Tongue (tissue), 3 donors: ENCODE measurements at places on chromosomes 7 and 10. TPM values are rescaled to one million over a fixed set of nuclear protein-coding genes. Genes with fewer than 3 reads are reported as not detected.

Gene C7orf57
- total RNA-seq = not detected

Gene ABCB1
- total RNA-seq = 2.4 TPM

Gene RASSF4
- total RNA-seq = 60.9 TPM

Gene ASZ1
- total RNA-seq = not detected

Gene COPS6
- total RNA-seq = 50.4 TPM

Gene FAM25A
- 25.8 TPM for total RNA-seq

Gene MRC1
- total RNA-seq = 8.7 TPM

Gene ARHGEF5
- 7.4 TPM for total RNA-seq

Gene AZGP1
- total RNA-seq = 51.0 TPM

Gene CFAP46
- 0.41 TPM for total RNA-seq

Gene EIF5AL1
- 0.10 TPM for total RNA-seq

Gene TMEM139
- total RNA-seq = 0.51 TPM

Gene ARHGAP12
- total RNA-seq = 62.6 TPM

Gene ECD
- total RNA-seq = 40.1 TPM

Gene TSPAN12
- 53.9 TPM for total RNA-seq

Gene DNAH11
- total RNA-seq = 1.8 TPM

Gene VWDE
- 3.1 TPM for total RNA-seq

Gene TIMM23
- 57.3 TPM for total RNA-seq

Gene SPDYE1
- not detected for total RNA-seq

Gene PDZD7
- total RNA-seq = not detected

Gene TMEM229A
- not detected for total RNA-seq

Gene SHTN1
- total RNA-seq = 6.4 TPM

Gene BUB3
- total RNA-seq = 94.6 TPM

Gene TRDMT1
- 14.4 TPM for total RNA-seq

Gene FOXP2
- 25.8 TPM for total RNA-seq

Gene SLC18A3
- 0.31 TPM for total RNA-seq

Gene H2BK1
- not detected for total RNA-seq

Gene SEPHS1
- 56.5 TPM for total RNA-seq

Gene STEAP2
- total RNA-seq = 15.5 TPM

Gene PPP1R9A
- total RNA-seq = 156 TPM

Gene CALCR
- 7.0 TPM for total RNA-seq

Gene ABCF2
- total RNA-seq = 36.9 TPM

Gene KIF11
- total RNA-seq = 16.1 TPM
